ENCODE measurements at places on chromosomes 7 and 10. TPM values are rescaled to one million over a fixed set of nuclear protein-coding genes. Genes with fewer than 3 reads are reported as not detected.

DNA sequence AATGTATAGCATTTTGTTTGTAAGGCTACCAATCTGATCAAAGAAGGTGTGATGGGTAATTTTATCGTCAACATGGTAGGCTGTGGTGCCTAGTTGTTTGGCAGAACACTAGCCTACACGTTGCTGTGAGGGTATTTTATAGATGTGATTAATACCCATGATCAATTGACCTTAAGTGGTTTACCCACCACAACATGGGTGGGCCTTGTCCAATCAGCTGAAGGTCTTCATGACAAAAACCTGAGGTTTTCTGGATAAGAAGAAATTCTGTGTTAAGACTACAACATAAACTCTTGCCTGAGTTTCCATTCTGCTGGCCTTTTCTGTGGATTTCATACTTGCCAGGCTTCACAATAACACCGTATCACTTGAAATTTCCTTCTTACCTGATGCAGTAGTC lies 131.8 kb upstream of the PPP1R3A start:
- no peak for DNase-seq

The HOXA13 gene
- total RNA-seq = not detected

DNA sequence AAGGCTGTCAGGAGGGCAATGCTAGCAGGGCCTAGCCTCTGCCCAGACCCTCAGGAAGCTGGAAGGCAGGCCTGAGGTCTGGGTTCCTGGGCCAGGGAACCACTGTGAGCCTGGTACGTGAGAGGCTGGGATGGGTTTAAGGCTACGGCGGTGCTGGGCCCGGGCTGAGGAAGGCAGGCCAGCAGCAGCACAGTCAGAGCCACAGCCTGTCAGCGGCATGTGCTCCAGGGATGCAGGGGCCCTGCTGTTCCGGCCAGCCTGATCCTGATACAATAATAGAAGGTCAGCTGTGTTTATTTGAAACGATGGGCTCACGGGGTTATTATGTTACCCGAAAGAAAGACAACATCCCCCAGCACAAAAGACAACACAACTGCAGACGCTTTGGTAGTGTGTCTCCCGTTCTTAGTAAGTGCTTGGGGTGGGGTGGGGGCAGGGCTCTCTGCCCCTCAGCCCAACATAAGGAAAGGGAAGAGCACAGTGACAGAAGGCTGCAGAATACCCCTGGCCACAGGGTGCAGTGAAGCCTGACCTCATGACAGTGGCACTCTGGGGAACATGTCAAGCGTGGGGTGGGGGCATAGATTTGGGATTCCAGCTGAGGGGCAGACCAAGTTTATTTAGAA lies 95.0 kb downstream of the COL13A1 start:
- no peak for DNase-seq

The LUC7L2 gene
- 49.3 TPM for total RNA-seq
